Stimulated activated CD8-positive, alpha-beta memory T cell treated with anti-CD3 and anti-CD28 coated beads, Interleukin-7, amount 100 ng/mL, for 24 hours (primary cell): ENCODE measurements at places on chromosomes 3 and 15.

DNA sequence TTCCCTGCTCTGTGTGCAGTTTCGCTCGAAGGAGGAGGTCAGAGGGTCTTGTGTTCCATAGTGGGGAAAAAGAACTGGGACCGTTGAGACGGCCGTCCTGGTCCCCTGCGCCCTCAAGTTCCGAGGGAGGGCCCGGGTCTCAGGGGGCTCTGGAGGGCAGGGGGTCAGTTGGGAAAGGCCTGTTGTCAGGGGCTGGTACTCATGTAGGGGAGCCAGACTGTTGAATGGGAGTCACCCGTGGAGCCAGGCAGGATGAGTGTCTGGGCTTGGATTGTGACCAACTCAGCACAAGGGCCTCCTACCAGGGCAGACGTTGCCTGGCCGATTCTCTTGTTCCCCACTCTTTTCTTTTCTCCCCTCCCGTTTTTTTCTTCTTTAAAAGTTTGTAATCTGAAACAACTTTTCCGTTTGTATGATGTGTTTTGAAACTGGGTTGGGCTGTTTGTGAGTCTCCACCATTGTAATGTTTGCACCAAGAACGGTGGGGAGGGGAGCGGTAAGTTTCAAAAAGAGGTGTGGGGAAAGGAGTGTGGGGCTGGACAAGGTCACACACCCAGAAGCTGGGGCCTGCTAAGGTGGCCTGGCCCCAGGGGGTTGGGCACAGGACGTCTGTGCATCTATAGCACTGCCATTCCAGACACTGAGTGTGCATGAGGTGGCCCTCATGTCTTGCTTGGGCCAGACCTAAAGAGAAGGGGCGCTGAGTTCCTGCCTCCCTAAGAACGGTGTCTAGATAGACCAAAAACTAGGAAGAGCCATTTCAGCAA, 1.1 kb downstream of the CMTM7 start:
- no peak for DNase-seq

DNA sequence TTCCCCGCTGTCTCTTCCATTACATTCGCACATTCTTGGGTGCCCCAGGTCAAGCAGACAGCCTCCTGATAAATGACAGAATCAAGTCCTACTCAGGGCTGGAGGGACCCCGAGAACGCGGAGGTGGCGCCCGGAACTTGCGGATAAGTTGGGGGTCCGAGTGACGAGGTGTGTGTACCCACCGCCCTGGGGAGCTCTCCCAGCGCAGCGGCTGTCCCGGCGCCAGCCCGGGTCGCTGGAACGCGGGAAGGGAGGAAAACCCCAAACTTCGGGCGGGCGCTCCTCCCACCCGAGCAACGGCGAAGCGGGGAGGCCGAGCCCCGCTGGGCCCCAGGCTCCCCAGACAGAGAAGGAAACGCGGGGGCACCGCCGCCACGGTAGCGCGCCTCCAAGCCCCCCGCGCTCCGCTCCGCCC, 550 bp downstream of the CLN6 start:
- no peak for DNase-seq

- no peak for DNase-seq
These were observed 129.7 kb downstream of the DTWD1 start for GRCh38 chr15:49750553-49750952.

DNA sequence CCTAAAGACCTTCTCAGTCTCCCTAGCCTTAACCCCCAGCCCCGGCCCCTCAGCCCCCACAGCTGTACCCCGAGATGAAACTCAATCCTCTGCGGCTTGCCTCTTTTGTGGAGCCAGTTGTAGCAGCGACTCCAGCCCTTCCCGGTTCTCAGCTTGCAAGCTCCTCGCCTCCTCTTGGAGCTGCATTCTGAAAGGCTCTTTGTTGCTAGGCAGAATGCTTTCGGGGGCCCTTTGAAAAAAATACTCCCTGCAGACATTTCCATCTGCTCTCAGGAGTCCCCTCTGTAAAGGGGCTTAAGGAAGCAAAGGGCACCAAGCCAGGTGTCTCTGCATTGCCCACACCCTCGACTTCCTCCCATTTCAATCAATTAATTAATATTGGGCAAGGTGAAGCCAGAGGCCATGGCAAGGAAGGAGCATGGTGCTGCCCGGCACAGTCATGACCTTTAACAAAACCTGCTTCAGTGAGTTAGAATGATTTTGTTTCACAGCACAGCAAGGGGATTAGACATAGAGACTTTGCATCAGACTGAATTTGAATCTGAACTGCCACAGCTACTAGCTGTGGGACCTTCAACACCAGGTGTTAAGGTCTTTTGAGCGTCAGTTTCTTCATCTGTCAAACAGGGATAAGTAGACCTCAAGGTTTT, 65.5 kb downstream of the SRGAP3 start:
- no peak for DNase-seq

DNA sequence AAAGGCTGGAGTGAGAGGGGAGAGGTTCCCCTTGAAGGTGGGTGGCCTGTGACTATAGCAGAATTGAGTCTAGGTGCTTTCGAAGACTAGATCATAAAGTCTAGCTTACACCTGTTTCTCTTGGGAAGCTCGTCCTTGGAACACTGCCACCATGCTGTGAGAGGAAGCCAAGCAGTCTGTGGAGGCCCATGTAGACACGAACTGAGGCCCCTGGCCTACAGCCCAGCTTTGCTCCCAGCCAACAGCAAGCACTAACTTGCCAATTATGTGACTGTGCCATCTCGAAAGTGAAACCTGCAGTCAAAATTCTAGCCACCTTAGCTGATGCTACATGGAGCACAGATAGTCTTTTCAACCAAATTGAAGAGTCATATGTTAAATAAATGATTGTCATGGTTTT, 190.5 kb upstream of the NECTIN3 start:
- no peak for DNase-seq

DNA sequence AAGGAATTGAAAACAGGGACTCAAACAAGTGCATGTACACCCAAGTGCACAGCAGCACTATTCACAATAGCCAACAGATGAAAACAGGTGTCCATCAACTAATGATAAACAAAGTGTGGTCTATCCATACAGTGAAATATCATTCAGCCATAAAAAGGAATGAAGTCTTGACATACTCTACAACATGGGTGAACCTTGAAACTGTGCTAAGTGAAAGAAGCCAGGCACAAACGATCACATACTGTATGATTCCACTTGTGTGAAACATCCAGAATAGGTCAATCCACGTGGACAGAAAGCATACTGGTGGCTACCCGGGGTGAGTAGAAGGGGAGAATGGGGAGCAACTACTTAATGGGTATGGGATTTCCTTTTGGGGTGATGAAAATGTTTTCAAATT, 29.6 kb upstream of the PLXND1 start:
- no peak for DNase-seq

DNA sequence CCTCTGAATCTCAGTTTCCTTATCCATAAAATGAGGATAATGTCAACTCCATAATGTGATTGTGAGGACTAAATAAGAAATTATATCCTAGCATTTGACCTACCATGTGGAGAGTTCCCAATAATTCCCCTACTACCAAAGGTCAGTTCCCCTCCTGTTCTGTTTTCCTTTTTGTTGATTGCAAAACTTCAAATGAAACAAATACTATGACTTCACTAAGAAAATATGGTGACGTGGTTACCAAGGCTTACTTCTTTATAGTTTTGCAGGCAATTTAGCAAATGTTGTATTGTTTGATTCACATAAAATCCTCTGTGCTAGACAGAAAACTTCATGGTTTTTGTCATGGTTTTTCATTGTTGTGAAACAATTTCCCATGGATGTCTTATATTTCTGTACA, 153.8 kb upstream of the RORA start:
- no peak for DNase-seq

DNA sequence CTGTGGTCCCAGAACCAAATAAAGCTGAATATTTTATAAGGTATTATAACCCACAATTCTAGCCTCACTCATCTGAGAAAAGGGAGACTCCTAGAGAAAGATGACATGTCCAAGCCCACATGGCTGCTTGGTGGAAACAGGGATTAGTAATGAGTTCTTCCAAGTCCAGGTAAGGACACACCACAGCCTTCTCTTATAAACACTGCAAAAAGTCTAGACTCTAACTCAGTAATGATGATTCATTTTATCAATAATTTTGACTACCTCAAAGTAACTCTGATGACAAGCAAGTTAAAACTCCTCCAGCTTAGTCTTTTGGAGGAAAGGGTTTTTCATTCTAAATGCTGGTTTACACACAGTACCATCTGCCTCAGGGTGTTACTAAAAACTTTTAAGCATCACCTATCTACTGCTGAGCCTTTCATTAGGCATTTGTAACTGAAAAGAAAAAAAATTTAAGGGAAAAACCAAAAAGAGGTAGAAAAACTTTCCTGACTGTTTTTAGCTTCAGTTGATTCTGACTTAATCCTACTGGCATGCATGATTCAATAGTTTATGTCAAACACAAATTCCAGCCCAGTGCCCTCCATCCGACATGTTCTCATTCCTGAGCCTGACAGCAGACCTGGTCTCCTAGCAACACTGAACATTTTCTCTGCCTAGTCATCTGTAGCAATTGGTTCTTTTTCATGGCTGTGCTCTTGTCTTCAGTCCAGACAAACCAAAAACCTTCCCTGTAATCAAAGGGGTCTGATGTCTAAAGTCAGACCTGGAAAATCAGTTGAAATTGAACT, 43.9 kb downstream of the P3H2 start:
- no peak for DNase-seq

DNA sequence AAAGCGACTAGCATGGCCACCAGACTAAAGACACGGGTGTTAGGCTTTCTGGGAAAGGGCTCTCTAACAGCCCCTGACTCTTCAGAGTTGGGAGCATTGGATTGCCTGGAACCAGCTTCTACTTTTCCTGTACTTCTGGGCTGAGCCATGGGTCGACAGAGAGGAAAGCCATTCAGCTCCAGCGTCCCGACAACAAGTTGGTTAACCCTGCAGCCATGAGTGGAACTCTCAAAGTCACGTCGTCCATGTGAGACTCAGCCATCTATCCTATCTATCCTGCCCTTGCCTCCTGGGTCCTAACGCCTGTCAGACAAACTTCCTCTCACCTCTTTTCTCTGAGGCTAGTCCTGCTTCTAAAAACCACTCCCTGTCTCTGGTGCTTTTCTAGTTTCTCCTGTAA, 32.6 kb upstream of the TBC1D5 start:
- DNase-seq, result no peak

GRCh38 chr15:55917881-55918296, 75.5 kb downstream of the NEDD4 start:
- no peak for DNase-seq

GRCh38 chr3:69784954-69785514, 45.8 kb downstream of the MITF start:
- no peak for DNase-seq

- DNase-seq, result no peak
These were observed 144.7 kb upstream of the ANKRD28 start for GRCh38 chr3:15942462-15942861.
